ELR (cell line): ENCODE measurements at places on chromosomes 6 and 20.

- peak; percentile 88 for DNase-seq
These were observed 580.3 kb upstream of the GJE1 start for GRCh38 chr6:141552463-141552862.

GRCh38 chr20:60246751-60247150, 288.5 kb downstream of the CDH26 start:
- DNase-seq: no peak

GRCh38 chr20:50323777-50324775, 133.4 kb downstream of the CEBPB start:
- DNase-seq: no peak

- no peak for DNase-seq
These were observed 22.5 kb downstream of the SHLD1 start for GRCh38 chr20:5772704-5773103.

DNA sequence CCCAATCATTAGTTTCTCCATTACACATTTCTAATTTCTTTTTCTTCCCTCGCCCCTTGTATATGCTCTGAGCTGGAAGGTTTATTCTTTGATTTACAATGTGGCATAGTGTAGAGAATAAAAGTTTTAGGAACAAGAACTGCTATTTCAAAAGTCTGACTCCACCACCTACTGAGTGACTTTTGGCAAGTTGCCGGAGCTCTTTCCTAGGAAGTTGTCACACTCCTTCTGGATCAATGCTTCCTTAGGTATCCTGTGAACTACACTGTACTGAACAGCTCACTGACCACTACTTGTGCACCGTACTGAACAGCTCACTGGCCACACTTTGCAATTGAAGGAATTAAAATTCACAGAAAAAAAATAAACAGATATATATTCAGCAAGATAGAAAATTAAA, 458.2 kb downstream of the FRK start:
- no peak for DNase-seq
